ENCODE measurements at places on chromosomes 12 and 14.

DNA sequence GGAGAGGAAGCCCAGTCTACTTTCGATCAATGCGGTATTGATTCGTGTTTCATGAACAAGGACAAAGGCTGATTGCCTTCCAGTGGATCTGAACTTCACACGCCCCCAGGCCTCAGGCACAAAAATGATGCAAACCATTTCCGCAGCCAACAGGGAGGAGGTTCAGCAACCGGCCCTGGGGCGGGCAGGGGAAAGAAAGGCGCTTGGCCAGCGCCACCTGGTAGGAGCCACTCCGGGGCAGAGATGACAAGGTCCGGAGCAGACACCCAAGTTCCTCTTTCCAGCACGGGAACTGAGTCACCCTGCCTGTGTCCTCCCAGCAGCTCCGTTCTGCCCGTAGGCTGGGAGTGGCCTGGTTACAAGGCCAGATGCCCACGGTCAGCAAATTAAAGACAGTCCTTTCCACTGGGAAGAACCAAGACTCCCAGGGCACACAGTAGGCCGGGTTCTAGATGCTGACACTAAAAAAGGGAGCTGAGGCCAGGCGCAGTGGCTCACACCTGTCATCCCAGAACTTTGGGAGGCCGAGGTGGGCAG is 136.3 kb downstream of the SCARB1 start:
- no peak for DNase-seq

GRCh38 chr12:19894050-19894449 is 454.8 kb downstream of the AEBP2 start:
- DNase-seq = no peak

DNA sequence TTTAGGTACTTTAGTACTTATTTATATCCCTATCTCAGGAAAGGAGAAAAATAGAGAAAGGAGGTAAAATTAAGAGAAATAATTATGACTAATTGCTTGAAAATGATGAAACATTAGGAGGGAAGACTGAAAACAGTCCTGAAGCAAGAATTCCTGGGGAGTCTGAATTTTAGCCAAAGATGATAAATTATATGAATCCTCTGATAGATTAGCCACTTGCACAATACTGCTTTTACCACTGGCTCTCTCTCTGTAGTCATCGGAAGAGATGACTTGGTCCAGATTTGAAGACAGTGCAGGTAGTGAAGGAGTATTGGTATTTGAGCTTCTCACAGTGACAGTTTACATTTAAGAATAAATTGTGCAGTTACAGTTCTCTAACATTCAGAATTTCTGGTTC is 83.8 kb upstream of the CLEC14A start:
- DNase-seq = no peak

- DNase-seq = no peak
These were observed 24.4 kb upstream of the RBM19 start for GRCh38 chr12:113990250-113991223.

- DNase-seq = no peak
These were observed 115.8 kb downstream of the SLC25A47 start for GRCh38 chr14:100438678-100439592.

DNA sequence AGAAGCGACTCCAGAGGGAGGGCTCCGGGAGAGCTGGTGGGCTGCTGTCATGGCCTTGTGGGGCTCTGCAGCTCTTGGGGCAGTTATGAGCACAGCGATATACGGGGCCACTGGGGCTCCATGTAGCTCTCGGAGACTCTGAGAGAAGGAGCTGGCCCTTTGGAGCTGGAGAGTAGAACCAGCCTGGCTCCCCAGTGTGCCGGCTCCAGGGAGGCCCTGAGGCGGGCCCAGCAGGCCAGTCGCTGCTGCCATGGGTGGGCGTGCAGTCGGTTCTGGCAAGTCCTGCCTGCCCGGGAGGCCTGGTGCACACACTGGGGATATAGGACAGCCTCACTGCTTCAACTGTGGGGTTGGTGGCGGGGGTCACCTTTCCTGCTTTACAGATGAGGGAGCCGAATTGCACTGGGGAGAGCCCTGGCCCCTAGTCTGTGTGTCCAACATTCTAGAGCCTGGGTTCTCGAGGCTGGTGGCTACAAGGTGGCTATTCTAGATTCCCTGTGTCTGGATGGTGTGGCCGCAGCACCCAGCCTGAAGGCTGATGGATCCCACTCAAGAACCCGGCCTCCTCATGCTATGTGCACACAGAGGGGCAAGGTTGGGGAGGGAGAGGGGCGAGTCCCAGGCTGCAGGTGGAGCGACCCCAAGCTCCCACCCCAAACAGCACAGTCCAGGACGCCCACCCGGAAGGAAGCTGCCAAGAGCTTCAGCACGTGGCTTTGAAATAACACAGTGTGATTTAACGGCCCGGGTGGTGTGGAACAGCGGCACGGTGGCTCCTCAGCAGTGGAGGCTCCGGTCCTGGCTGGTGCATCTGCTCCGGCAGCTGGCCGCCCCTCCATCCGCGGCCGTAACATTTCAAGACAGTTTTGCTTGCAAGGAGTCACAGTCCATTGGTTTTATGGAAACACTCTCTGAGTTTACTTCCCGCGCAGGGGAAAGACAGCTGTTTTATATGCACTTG is 188.3 kb upstream of the C14orf180 start:
- DNase-seq = no peak

DNA sequence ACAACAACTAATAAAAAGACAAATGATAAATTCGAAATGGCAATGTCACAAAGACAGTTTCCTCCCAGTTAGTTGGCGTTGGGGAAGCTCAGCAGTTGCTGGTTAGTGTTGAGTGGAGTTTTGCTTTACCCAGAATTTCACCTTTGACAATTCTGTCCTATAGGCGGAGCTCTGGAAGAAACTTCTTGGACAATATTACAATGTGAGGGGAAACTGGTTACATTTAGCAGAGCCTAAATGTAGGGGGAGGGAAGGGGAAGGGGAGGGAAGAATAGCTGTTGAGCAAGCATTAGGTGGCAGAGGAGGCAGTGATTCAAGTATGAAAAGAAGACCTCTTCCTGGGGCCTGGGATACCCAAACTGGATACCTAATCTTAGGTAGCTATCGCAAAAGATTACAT is 51.4 kb downstream of the BDKRB1 start:
- no peak for DNase-seq

DNA sequence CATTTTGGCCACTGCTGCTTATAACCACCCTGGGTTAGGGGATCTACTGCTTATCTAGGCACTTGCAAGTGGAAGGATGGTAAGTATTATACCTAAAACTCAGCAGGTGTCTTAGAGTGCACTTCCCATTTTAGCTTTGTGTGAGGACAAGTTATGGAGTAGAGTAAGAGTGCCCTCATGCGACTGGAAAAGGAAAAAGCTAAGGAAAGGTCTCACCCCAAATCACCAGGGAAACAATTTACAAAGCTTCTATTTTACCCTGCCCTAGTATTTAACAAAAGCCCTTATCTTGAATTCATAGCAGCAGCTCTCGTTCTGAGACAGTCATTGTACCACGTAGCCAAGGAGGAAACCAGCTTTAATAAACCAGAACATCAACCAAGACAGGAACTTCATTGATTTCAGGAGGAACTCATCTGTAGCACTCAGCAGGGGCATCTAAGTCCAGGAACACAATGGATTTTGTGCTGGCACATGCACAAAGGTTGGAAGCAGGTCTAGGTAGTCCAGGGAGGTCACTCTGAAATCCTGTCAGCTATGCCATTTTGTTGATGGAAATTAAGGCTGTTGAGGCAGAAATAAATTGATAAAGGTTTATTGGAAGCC is 2.9 kb downstream of the RDH12 start:
- DNase-seq = no peak

GRCh38 chr12:109892748-109893147 is 7.3 kb upstream of the TCHP start:
- DNase-seq = no peak

DNA sequence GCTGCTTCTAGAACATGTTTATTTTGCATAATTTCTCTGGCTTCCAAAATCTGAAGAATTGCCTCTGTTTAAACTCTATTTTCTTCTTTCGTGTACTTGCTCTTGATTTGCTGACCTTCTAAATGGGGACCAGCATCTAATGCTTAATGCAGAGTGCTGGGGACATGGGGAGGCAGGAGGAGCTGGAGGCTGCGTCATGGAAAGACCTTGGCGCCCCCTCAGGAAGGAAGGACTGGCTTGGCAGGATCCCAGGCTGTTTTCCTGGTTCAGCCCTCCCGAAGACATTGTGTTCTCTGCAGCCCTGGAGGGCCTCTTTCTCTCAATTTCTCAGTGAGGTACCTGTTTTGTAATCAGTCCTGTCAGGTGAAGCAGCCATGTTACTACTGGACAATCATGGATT is 5.5 kb downstream of the PRKCH start:
- DNase-seq = no peak

DNA sequence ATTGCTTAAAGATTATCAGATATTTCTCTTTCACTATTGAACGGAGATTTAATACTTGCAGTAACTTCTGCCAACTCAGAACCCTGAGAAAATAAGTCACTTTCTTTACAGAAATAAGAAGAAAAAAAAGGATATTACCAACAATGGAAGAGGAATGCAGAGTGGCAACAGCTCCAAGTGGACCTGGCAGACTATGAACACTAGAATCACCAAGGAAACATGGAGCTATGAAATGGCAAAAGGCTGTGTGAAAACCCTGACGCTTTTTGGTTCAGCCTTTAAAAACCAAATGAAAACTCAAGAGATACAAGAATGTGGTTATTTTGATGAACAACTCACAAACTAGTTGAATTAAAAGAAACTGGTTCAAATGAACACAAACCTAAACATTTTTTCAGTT is 17.7 kb downstream of the DTD2 start:
- no peak for DNase-seq

DNA sequence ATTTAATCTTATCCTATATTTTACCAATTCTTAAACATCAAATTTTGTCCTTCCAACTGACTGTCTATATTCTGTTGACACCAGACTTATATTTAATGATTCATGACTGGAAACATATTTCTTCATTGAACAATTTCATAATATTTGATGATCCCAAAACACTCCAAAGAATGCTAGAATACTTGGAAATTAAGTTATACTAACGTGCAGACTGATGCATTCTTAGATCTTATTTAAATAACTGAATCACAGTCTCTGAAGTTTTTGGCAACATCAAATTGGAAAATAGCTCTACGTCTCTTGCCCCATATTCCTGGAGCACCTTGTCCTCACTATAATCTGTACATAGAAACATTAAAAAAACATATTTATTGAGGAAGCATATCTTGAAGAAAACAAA is 127.4 kb downstream of the HMGA2 start:
- no peak for DNase-seq

GRCh38 chr14:34436960-34437728 is 24.9 kb downstream of the SPTSSA start:
- DNase-seq = no peak

DNA sequence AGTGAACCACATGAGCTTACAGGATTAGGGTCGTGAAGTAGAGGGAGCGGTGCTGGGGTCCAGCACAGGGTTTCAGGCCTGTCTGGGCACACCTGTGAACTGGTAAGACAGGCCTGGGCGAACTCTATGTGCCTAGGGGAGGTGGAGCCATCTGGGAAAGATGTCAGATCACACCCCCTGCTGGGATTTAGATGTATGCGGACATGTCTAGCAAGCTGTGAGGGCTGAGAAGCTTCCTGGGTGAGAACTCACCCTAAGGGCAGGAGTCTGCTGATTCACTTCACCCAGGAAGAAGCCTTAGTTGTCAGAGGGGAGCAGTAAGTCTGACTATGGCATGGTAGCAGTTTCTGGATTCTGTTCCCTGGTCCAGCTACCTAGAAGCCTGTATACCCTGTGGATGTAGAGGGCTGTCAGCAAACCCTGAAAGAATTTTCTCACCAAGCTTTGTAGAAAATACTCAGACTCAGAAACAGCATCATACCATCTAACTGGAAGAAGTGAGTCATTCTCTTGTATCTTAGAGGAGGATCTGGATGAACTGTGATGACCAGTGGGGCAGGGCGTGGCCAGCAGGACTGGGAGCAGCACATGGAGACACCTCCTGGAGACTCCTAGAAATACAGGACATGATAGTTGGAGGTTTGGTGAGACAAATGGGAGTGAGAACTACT is 11.2 kb upstream of the PYGL start:
- no peak for DNase-seq

- no peak for DNase-seq
These were observed 439.8 kb upstream of the OR4E1 start for GRCh38 chr14:22113401-22113800.

GRCh38 chr14:68713782-68714181 is 79.1 kb downstream of the ZFP36L1 start:
- DNase-seq = no peak

- no peak for DNase-seq
These were observed 26.0 kb downstream of the PPFIBP1 start for GRCh38 chr12:27549801-27550652.

DNA sequence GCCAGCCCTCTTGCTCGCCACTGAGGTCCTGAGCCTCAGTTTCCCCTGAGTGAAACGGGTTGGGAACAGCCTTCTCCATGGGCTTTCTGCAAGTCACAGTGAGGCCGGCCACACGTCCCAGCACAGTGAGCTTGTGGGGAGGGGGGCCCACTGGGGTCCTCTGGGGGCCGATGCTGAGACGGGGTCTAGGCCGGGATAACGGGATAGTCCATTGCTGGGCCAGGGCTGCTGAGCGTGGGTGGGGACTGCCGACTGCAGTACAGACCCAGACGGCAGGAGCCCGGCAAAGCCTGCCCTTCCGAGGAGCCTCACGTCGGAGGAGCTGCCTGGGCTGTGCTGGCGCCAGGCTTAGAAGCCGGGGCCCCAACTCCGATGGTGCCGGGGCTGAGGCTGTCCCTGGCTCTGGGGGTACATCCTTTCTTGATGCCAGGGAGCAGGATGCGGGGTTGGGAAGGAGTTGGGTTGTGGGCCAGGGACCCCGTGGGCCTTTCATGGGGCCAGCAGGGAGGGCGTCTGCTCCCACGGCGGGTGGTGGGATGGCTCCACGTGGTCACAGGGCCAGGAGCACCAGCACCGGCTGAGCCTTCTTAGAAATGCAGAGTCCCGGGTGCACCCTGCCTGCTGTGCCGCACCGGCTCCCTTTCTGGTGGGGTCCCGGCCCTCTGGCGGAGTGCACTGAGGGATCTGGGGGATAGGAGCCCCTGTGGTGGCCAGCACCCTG is 24.2 kb downstream of the NOC4L start:
- no peak for DNase-seq

DNA sequence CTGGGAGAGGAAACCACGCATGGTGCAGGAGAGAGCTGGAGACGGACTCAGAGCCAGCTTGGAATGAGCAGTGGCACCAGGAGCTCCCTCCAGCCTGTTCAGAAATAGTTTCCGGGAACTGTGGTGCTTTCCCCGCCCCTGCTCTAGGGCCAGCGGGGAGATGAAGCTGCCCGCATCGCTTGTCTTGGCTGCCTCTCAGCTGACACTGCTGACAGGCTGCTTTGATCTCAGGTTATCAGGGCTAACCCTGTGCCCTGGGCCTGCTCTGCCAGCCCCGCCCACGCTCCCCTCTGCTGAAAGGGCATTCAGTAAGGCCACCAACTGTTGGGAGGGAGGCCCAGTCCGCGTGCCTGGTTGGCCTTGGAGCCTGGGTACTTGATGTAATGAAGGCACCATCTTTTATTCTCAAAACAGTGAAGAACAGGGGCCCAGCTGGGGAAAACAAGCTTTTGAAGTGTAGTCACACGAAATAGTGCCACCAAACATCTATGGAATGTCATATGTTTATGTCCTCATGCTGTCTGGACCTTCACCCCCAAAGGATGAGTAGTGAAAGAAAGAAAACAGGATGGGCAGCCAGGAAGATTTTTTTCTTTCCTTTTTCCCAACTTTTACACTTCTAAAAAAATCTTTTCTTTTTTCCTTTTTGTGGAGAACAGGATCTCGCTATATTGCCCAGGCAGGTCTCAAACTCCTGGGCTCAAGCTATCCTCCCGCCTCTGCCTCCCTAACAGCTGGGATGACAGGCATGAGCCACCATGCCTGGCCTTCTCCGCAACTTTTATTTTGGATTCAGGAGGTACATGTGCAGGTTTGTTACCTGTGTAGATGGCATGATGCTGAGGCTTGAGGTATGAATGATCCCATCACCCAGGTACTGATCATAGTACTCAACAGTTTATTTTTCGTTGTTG is 115.9 kb upstream of the TBX3 start:
- DNase-seq = no peak

Measured in activated T-helper 1 cell treated with anti-CD3 and anti-CD28 coated beads, Interleukin-2, amount 50 U/mL, for 16 hours (primary cell).